ENCODE measurements at places on chromosomes 2 and 18.

DNA sequence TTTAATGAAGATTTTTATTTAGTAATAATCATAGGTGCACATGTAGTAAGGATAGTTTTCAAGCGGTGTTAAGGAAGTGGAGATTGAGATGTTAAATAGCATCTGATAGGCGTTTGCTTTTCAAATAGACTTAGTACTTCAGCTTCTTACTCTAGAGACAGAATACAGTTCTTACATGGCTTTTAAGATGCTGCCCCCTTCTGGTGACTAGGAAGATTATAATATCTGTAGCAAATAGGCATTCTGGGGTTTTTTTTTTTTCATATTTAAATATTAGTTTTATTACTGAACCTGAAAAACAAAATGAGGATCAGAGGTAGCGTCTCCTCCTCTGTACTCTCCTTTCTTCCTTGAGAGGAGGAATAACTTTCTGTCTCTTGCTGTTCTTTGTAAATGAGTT, 100.2 kb downstream of the AGAP1 start:
- DNase-seq = no peak

DNA sequence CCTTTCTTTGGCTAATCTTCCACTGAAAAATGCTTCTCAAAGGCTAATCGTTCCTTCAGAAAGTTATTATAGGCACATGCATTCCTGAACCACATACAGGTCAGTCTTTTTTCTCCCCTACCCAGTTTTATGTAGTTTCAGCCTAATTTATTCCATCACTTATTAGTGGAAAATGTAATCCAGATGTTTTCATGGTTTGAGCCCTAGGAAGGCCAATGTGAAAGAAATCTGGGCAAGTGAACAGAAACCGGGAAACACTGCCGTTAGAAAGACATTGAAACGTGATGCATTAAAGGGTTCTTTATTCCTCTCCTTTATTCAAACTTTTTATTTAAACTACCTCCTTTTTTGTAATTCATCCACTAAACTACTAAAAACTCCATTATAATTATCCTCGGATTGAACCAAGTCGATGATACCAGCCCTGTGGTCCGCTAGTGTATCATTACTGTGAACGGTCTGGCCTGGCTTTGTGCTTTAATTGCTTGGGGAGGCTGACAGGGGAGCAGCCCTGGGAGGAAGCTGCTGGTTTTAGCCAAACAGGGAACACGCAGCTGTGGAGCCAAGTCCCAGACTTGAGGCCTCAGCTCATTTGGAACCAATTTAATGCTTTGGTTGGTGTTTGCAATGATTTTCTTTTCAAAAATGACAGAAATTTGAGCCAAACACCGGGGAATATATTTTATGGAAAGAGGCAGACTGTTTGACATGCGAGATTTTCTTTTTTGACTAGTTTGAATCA, 149.2 kb downstream of the ARHGAP28 start:
- DNase-seq = no peak

DNA sequence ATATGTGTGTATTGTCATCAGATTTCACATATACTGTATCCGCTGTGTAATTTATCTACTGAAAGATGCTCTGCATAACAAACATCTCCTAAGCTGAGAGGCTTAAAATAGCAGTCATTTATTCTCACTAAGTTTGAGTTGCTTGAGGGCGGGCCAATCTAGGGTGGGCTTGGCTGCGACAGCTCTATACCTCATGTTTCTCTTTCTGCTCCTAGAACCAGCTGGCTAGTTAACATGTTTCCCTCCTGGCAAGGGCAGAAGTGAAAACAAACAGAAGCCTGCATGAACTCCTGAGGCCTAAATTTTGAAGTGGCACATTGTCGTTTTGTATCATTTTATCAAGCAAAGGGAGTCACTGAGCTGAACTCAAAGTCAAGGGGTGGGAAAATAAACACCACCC, 585.0 kb upstream of the VRK2 start:
- no peak for DNase-seq

GRCh38 chr18:66013969-66014368, 263.2 kb downstream of the CDH7 start:
- peak; percentile 24 for DNase-seq

DNA sequence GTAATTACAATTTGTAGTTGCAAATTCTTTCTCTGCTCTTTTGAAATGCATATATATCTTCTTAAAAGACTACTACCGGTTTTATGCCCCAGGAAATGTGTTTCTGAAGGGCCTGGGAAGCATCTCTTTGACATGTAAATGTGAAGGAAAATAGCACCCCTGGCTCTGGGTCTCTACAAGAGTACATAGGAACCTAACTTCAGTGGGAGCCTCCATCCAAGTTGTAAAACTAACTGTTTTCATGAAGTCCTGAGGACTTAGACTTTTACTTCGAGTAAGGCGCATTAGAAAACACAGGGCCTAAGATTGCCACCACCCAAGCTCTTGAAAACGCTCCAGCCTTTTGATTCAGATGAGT, 99.4 kb downstream of the CBLN2 start:
- no peak for DNase-seq

DNA sequence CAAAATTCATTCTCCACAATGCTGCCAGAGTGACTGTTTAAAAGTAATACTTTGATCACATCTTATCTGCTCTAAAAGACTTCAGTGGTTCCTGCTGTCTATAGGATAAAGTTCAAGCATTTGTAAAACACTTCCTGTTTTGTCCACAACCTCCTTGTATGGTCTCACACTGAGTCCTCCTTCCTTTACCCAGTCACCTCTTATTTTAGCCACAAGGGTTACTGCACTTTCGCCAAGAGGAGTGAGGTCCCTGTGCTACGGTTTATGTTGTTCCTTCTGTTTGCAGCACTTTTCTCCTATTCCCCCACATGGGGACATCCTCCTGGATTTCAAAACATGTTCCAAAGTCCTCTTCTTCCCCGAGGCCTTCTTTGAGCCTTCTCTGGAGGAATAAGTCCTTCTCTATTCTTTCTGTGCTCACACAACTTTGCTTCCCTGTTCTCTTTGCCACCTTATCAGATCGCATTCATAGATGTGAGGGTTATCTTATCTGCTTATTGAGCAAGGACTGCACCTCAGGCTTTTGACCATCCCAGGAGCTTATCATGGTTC, 112.2 kb upstream of the NABP1 start:
- no peak for DNase-seq

- no peak for DNase-seq
Observed at GRCh38 chr2:55010915-55011314, 39.3 kb downstream of the RTN4 start.

GRCh38 chr2:192416060-192416459, 221.3 kb upstream of the TMEFF2 start:
- DNase-seq = no peak

DNA sequence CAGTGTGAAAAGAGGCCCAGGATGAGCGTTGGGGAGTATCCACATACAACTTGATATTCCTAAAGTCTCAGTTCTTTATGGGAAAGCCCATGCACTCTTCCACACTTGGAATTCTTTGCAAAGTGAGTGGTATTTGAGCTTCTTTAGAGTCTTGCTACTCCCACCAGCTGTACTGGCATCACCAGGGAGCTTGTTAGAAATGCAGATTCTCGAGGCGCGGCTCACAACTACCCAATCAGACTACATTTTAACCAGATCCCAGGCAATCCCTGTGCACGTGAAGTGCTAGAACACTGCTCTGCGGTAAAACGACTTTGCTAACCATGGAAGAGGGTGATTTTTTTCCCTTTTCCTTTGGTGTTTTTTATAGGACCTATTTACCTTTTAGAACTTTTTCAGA, 184.7 kb downstream of the NEDD4L start:
- no peak for DNase-seq

DNA sequence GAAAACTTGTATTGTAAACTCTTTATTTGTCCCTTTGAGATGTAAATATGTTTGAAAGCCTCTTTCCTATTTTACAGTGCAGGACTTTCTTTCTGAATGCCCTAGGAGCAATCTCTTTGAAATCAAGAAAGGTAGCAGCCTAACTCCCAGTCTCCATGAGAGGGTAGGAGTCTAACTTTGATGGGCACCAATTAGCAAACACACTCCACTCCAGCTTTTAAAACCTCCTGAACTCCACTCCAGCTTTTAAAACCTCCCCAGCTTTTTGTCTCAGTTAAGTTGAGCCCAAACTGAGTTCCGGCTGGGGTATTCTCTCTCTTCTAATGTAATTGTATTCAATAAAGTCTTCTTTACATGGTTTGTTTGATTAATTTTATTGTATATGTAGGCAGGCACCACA, 493.7 kb upstream of the CDH7 start:
- DNase-seq = no peak

- DNase-seq = no peak
Observed at GRCh38 chr18:76589316-76589715, 94.3 kb upstream of the ZNF516 start.

DNA sequence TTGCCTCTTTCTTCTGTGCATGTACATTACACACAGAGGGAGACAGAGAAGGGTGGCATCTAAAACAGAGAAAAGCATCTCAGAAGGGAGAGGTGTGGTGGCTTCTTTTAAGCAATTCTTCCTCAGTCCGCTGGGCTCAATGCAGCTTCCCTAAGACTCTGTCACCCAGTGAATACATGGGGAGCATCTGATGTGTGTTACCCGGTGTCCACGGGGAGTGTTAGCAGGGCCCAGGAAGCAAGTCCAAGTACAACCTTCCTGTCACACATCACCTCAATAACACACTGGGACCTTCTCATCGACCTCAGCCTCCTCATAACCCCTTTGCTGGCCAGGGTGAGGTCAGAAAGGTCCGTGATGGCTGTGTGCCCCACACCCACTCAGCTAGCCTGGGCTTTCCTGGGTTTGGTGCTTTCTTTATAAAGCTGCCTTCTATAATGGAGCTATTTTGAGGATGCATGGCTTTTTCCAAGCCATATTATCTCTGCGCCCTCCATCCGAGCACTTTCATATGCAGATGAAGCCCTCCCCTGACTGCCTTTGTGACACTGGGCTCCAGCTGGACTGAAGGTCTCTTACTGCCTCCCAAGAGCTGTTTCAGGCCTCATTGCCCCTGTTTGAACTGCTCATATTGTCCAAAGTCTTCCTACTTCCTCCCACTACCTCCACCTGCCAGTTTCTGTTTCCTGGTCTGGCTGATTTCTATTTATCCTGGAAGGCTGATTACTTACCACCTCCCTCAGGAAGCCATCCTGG, 21.4 kb downstream of the TNFRSF11A start:
- DNase-seq = no peak

DNA sequence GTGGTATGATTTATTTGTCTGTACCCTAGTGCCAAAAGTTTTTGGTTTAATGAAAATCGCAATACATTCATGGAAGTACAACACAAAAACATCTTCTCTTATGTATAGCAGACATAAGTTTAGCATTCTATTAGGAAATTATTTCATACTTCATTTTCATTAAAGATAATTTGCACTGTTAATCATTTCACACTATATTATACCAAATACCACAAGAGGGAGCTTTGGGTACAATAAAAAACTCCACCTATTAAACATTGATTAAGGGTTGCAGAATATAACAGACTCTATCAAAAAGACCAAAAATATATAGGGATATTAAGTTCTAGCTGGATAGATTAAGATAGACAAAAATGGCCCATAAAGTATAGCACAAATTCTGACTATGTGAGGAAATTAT, 79.0 kb downstream of the SLC66A3 start:
- DNase-seq = no peak

DNA sequence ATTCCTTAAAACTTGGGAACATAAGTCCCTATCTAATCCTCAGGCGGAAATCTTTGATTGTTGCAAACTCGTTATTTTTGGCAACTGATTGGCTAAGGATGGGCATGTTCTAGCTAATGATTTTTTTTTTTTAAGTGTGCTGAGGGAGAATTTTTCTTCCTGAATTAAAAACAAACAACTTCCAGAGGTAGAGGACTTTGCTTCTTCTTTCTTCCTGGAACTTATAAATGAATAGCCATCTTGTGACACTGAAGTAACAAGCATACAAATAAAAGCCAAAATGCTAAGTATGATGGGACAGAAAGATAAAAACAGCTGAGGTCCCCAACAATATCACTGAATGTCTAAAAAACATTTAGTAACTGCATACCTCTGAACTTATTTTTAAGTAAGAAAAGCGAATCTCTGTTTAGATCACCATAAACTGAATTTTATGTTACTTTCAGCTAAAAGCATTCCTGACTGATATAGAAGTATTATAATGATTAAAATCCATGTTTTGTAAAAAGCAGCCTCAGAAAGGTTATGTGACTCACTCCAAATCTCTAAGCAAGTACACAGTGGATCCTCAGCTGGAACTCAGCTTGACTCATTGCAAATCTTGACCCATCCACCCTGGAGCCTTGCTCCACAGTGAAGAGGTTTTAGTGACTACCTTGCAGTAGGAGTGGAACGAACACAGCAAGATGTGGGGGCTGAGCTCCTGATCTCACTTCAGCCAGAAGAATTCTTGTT, 344.4 kb downstream of the CLIP4 start:
- peak; percentile 73 for DNase-seq

DNA sequence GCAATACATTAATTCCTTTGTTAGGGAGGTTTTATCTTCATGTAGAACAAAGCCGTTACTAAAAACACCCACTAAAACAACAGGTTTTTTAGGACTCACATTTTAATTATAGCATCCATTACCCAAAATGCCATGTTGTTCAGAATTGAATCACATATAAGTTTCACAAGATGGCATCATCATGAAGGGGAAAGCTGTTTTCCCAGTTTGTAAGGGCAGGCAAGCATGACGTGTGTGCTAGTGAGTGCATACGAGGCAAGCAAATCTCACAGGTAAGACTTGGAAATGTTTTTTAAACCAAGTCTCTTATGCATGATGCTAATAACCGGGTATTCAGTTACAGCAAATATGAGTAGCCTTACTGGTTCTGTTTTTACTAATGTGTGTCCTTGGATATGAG, 111.8 kb upstream of the NFATC1 start:
- no peak for DNase-seq

DNA sequence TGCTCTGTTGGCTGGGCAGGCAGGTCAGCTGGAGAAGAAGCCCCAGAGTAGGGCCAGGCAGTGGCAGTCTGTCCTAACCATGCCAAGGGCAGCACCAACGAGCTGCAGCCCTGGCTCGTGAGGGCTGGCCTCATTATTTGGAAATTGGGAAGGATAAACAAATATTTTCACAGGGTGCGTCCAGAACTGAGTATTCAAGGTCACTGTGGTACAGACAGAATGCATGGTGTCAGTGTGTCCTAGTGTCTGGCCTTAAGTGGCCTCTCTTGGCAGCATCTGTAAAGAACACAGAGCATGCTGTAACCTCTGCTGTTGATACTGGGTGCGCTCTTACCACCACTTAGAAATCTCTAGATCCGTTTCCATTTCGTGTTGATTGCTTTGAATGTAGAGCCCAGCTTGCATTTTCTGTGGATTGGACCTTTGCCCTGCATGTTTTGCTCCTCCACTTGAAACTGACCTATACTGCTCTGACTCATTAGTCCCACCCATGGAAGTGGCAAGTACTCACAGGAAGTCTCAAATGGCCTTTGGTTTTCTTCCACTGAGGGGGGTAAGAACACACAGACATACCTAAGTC, 88.2 kb downstream of the GREB1L start:
- peak; percentile 9 for DNase-seq

GRCh38 chr2:18180912-18181311, 302.4 kb downstream of the KCNS3 start:
- DNase-seq = no peak

- no peak for DNase-seq
Observed at GRCh38 chr2:189304360-189304759, 124.8 kb upstream of the COL5A2 start.

- DNase-seq = no peak
Observed at GRCh38 chr2:38494394-38494793, 108.3 kb downstream of the HNRNPLL start.

GRCh38 chr2:206701952-206702605, 16.1 kb downstream of the DYTN start:
- no peak for DNase-seq

- DNase-seq = no peak
Observed at GRCh38 chr18:10768221-10768620, 242.4 kb downstream of the NAPG start.

- no peak for DNase-seq
Observed at GRCh38 chr2:52035391-52035790, 1003.5 kb upstream of the NRXN1 start.

Data from non-pigmented ciliary epithelial cell (primary cell).